ENCODE measurements at places on chromosomes 2 and 18.

- DNase-seq, result no peak
Measured at GRCh38 chr2:40421631-40422297, 30.1 kb downstream of the SLC8A1 start.

GRCh38 chr18:58087928-58088690, 44.1 kb downstream of the NEDD4L start:
- no peak for DNase-seq

DNA sequence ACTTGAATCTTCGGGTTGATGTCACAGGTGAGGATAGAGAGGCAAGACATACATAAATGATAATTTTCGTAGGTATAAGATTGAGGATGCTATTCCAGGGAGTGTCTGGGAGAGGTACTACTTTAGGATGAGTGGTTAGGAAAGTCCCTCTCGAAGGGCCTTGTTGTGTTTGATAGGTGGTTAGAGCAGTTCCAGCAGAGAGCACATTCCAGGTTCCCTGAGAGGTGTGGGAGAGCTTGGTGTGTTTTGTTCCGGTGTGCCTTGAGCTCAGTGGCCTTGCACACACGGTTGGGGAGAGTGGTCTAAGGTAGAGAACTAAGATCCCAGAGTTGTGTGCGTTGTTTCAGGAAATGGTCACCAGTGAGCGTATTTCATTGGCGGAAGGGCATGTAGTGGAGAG, 191.4 kb downstream of the ZNF407 start:
- no peak for DNase-seq

DNA sequence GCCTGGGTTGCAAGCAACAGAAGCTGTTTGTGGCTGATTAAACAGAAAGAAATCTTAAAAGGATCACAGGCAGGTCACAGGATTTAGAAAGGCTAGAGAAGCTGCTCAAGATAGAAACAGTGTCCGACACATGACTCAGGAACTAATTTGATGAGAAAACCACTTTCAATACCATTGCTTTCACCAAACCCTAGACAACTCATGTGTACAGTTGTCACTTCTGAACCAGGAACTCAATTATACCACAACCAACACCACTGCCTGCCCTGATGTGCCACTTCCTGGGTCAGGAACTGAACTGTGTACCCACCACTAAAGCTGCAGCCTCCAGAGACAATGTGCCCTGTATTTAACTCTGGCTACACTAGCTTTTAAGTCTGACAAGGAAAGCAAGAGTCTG, 56.0 kb downstream of the TMEM247 start:
- DNase-seq, result no peak

DNA sequence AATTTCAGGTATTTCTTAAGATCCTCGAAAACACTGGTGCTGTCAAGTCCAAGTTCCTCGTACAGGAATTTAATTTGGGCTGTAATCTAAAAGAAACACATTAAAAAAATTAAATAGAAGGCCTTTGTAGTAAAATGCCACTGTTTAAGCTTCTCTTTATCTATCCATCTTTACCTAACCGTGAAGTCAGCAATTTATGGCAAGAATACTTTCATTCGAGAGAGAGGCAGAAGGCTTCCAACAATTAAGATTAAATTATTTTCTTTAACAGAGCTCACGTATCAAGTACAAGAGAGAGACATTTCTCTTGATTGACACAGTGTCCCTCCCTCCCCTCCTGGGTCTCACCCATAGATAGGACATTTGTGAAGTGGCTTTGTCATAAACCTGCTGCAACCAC, 39.9 kb downstream of the PREPL start:
- no peak for DNase-seq

DNA sequence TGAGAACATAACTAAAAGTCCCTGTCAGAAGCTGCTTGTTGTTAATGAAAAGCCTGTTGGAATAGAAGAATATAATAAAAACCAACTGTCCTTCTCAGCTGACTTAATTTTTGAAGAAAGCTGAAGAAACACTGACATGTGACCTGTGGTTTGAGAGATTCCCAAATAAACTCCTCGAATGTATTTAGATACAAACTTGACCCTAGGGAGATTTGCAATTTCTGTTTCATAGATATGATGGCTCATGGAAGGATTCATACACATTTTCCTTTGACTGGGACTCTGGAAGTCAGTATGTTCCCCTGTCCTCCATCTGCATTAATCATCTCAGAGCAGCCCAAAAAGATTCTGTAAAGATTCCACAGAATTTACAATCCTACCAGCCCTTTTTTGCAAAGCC, 195.1 kb downstream of the TMEM247 start:
- no peak for DNase-seq

DNA sequence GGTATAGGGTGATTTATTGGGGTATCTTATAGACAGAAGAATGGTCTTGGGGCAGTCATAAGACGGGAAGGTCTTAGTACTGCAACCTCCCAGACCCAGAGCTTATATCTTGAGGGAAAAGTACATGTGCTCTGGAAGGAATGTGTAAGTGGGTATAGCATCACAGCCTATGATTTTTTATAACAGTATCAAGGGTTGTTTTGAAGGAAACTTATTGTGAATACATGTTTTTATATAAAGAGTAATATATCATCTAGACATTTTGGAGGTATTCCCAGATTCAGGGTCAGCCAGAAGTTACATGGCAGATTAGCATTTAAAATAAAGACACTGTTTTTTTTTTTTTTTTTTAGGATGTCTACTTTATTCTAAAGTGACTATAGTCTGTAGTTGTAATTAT, 47.6 kb upstream of the STON1 start:
- DNase-seq, result no peak

- DNase-seq, result no peak
Measured at GRCh38 chr2:224555823-224556366, 29.3 kb downstream of the CUL3 start.

DNA sequence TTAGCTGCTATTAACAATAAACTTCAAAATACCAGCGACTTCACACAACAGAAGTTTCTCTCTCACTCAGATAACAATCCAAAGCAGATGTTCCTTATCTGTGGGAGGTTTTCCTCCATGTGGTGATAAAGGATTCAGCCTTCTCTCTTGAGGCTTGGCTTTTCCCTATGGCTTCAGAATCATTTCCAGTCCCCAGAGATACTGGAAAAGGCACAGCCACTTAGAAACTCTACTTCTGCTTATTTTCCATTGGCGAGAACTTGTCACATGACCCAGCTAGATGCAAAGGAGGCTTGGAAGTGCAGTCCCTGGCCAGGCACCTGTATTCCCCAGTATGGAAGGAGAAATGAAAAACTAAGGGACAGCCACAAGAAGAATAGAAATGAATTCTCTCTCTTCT, 344.8 kb downstream of the MTX2 start:
- no peak for DNase-seq

DNA sequence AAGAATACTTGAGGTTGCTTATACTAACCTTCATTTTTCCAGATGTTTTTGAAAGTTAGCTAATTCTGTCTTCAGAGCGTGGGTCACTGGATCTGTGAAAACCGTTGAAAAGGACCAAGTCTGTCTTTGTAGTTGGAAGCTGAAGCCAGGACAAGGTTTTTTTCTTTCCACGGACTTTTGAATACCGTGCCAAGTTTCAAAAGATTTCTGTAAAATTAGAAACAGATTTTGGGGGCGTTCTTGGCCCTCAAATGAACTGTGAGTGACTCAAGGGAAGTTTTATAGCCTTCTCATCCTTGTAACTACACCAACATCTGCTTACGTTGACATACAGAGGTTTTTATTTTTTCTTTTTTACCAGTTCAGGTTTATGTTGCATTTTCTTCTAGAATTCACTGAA, at the start of gene FAP:
Gene FAP, minus strand, starts transcription at position 152 of the 400 bp plus-strand sequence. Its CDS starts 118 bp downstream, at position 34.
- DNase-seq, result no peak

DNA sequence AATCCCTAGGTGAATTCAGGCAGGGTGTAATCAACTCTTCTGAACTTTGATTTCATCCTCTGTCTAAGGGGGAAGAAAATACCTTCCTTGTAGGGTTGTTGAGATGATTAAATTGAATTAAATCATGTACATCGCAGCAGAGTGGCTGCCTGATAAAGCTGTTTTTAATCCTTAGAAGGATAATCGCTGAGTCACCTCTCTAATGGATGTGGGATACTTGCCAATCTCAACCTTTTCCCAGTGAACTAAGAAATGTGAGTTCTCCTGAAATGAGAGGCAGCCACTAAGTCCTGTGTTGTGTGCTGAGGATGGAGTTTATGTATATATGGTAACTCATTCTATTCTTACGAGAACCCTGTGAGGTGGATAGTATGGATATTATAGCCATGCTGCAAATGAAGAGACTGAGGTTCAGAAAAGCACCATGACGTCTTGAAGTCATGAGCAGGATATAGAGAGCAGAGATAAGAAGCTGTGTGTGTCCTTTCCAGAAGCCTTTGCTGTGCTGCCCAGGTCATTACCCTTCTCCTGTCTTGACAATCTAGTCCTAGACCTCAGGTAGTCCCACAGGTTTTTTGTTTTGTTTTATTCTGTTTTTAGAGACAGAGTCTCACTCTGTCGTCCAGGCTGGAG, 93.3 kb downstream of the HNRNPLL start:
- DNase-seq, result no peak

- no peak for DNase-seq
Measured at GRCh38 chr2:57674743-57675142, 371.9 kb upstream of the VRK2 start.

GRCh38 chr2:174636987-174637386, 39.4 kb upstream of the WIPF1 start:
- no peak for DNase-seq

- DNase-seq, result no peak
Measured at GRCh38 chr2:177703159-177703558, 310.6 kb downstream of the AGPS start.

DNA sequence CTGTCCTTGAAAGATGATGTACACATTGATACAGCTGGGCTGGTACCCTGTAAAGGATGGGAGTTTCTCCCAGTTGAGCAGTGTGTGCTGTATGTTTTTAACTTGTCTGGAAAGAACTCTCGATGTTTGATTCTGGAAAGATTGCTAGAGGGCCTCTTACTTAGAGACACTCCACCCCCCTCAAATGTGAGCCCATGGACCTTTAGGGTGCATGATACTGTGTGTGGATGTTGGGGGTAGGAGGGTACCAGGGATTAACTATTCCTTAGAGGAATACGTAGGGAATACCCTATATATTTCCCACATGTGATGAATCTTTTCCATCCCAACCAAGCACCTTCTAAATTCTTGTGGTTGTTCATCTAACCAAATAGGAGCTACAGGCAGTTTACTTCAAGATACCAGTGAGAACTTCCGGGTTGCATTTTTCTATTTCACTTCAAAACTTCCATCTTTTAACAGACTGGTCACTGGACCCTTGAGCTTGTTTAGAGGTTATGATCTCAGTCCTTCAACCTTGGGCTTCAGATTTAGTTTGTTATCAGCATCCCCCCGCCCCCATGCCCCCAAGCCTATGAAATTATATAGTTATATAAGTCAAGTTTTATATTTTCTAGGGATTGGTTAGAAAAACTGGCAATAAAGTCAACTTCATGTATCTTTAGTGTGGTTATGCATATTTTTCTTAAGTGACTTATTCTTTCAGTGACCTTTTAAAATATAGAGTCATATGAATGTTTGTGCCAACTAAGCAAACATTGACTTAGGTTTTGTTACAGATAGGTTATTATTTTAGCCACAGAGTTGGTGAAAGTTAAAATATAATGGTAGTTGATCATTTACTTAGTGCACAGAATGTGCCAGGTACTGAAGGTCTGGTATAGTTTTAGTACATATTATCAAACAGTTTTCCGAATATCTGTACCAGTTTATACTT, 18.2 kb downstream of the AFTPH start:
- DNase-seq, result no peak

DNA sequence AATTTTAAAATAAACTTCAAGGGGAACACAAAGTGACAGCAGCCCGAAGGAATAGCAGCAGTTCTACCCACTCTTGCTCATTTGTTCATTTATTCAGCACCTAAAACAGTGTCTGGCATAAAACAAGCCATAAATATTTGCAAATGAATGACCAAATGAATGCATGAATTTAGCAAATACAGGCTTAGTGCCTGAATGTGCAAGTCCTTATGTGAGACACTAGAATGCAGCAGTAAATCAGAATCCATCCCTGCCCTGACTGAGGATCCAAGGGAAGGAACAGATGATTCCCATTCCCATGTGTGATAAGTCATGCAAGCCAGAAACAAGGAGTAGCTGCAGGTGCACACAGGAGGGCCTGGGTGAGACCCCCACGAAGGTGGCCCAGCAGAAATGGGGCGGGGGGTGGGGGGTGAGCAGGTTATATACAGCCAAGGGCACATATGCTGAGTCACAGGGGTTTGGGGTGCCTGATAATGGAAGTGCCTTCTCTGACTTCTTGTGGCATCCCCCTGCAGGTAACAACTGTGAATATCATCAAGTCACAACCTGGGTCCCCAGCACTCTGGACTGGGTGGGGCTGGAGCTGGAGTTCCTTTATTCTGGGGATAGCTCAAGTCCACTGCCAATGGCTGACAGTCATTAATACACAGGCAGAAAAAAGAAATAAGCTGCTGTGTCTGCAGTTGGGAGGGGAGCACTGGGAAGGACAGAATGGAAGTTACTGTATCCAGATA, 311.9 kb downstream of the TXNL1 start:
- no peak for DNase-seq

DNA sequence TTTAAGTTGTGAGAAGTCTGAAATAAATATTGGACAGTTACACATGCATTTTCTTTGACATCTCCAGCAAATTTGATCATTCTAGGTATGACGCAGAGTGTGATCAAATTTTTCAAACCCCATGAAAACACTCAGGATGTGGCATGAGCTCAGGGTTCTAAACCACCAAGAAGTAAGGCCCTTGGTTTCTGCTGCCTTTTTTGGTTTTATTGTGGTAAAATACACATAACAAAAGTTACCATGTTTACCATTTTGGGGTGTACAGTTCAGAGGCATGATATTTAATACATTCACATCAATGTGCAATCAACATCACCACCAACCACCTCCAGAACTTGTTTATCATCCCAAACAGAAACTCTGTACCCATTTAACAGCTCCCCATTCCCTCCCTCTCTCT, 64.3 kb upstream of the TTN start:
- DNase-seq, result no peak

GRCh38 chr2:217219164-217219520, 359.3 kb upstream of the TNP1 start:
- no peak for DNase-seq

DNA sequence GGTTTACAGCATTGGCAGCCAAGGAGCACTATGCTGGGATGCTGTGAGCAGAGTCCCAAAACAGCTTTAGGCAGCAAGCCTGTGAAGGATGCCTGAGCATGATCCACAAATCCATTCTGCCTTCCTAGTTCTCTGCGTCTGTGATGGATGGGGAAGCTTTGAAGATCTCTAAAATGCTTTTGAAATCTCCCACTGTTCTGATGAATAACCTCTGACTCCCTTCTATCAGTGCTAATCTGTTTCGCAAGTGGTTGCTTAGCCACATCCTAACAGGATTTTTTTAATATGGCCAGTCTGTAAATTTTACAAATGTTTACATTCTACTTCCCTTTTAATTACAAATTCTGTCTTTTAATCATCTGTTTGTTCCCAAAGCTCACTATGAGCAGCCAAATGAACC, 319.2 kb downstream of the GULP1 start:
- no peak for DNase-seq

GRCh38 chr2:96616535-96616934, 21.6 kb downstream of the KANSL3 start:
- no peak for DNase-seq

- DNase-seq, result no peak
Measured at GRCh38 chr2:42228101-42228500, 58.9 kb downstream of the EML4 start.

All from memory B cell (primary cell).